Common myeloid progenitor, CD34-positive (primary cell): ENCODE measurements at places on chromosomes 5 and 9.

DNA sequence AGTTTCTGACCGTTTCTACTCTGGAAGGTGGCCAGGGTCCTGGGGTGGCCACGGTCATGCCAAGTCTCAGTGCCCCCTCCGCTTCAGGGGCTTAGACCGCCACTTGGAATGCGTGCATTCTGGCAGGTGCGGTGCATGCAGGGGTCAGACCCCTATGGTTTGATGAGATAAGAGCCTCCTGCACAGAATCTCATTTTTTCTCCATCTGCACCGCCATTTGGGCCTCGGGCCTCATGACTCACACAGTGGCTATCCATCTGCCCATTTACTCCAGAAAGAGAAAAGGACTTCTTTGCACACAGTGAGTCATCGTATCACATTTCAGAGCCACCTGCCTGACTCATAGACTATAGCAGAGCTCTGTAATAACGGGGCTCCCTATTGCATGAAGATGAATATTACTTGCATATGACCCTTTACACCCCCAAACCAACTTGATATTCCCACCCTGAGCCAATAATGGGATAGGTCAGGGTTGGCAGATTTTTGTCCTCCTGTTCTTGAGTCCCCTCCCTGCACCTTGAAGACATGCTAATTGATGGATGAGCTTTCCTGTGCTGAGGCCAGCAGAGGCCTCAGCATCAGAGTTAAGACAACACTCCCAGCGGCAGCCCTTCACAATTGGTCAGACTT lies 157.4 kb downstream of the NR3C1 start:
- DNase-seq = no peak

DNA sequence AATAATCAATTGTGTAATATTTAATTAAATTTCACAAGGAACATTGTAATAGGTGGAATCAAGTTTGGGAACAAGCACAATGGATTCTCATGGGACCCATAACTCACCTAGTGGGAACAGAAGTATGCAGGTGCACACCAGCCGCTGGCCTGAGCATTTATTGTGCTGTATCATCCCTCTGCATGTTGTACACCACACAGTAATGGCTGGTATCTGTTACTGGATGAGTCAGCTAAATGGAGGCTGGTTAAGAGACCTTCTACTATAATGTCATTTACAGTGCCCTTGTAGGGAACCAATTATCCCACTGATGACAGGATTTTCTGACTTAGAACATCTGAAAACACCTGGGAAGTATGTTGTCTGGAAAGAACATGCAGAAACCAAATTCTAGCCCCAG lies 3.2 kb upstream of the MAP3K1 start:
- peak; percentile 82 for DNase-seq

DNA sequence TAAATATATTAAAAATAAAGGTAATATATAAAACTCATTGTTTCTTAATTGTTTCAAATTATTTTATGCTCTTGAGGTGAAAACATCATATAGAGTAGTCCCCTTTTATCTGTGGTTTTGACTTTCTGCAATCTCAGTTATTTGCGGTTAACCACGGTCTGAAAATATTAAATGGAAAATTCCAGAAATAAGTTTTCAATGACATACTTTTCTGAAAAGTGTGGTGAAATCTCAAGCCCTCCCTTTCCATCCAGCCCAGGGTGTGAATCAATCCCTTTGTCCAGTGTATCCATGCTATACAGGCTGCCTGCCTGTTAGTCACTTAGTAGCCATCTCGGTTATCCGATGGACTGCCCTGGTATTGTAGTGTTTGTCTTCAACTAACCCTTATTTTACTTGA lies 546.7 kb upstream of the DMAC1 start:
- DNase-seq = no peak

DNA sequence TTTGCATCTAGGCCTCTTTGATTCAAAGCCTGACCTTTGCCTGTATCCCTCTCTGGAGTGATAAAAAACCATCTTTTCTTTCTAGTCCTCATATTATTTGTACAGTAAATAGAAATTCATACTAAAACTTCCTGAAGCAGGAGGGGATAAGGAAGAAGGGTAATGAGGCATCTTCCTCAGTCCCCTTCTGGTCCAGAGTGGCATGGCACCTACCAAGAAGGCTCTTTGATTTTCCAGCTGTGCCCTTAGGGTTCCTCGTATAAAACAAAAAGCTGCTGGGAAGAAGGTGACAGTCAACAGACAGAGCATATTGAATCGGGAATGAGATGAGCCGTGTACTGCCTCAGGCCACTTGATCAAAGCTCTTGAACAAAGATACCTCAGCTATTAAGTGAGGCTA lies 71.9 kb upstream of the SPDL1 start:
- no peak for DNase-seq

GRCh38 chr5:169808118-169808581 lies 171.1 kb downstream of the DOCK2 start:
- DNase-seq = no peak

GRCh38 chr5:127995556-127995955 lies 88.0 kb upstream of the SLC12A2 start:
- no peak for DNase-seq

DNA sequence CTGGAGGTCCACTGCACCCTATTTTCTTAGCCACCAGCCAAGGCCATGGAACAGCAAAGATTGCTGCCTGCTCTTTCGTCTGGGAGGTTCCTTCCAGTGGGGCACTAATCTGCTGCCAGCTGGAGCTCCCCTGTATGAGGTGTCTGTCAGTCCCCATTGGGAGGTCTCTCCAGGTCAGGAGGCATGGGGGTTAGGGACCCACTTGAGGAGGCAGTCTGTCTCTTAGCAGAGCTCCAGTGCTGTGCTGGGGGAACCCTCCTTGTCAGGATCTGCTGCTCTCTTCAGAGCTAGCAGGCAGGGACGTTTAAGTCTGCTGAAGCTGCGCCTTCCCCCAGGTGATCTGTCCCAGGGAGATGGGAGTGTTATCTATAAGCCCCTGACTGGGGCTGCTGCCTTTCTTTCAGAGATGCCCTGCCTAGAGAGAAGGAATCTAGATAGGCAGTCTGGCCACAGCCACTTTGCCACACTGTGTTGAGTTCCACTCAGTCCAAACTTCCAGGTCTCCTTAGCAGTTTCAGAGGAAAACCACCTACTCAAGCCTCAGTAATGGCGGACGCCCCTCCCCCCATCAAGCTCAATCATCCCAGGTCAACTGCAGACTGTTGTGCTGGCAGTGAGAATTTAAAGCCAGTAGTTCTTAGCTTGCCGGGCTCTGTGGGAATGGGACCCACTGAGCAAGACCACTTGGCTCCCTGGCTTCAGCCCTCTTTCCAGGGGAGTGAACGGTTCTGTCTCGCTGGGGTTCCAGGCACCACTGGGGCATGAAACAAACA lies 317.7 kb downstream of the LRRC70 start:
- DNase-seq = no peak

DNA sequence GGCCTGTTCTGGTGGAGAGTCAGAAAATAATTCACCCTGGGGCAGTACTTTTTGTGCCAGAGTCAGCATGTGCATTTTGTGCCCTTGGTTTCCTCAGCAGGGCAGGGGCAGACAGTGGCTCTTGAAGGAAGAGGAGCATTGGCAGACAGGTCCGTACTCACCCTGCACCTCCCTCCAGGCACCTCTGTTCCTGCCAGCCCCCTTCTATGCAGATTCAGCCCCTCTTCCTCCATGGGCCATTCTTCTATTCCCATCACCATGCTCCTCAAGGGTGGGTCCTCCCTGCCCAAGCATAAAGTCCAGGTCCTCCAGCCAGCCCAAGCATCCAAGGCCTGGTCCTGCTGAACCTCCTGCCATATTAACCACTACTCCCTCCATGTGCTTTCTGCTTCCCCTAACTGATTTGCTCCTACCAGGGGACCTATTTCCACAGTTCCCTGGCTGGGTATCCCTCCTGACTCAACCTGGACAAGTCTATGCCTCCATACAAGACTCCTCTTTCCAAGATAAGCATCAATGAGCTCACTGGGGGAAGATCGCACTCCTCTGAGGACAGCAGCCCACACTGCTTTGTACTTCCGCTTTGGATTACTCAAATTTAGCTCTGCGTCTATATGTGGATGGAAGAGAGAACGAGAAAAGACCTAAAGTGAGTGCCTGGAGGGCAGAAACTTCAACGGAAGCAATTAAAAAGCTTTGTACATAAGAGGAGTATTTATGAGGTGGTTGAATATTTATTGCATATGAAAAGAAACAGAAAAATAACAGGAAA lies 9.3 kb upstream of the ACSL6 start:
- DNase-seq = no peak

GRCh38 chr9:114057161-114057885 lies 20.8 kb downstream of the AMBP start:
- no peak for DNase-seq

- DNase-seq = no peak
These were observed 206.4 kb downstream of the COMMD10 start for GRCh38 chr5:116291271-116291670.

GRCh38 chr9:792331-793260 lies 48.9 kb upstream of the DMRT1 start:
- no peak for DNase-seq

DNA sequence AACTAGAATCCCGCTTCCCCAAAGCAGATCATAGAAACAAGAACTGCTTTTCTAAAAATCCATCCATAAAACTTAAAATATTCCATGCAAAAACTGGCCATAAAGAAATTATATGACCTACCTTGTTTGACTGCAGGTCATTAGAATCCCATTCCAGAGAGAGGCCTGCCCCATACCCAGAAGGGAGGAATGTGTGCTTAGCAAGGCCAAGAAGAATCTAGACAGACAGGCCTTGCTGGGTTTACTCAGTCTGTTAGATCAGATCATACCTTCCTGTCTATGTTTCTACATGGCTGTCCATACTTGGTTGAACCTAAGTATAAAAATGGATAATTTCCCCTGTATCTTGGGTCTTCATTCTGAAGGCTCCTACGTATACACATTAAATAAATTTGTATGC lies 358.8 kb upstream of the TRPC7 start:
- DNase-seq = no peak

- DNase-seq = peak; percentile 77
These were observed 57.4 kb upstream of the PRSS3 start for GRCh38 chr9:33737811-33738606.

GRCh38 chr9:107760469-107761242 lies 271.1 kb upstream of the KLF4 start:
- peak; percentile 39 for DNase-seq

DNA sequence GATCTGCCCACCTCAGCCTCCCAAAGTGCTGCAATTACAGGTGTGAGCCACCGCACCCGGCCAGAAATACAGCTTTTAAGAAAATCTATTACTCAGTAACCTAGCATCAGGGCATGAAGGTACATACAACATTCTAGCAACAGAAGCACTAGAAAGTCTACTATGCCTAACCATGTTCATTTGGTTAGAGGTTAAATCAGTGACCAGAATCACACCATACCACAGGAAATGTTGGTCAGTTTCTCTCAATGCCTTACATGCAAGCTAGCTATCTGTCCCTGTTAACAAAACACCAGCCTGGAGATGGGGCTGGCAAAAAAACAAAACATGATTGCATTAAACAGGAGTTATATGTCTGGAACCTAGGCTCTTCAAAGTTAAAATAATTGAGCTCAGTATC lies 104.1 kb downstream of the STRBP start:
- no peak for DNase-seq

GRCh38 chr5:55903121-55903701 lies 52.1 kb downstream of the IL31RA start:
- peak; percentile 94 for DNase-seq

DNA sequence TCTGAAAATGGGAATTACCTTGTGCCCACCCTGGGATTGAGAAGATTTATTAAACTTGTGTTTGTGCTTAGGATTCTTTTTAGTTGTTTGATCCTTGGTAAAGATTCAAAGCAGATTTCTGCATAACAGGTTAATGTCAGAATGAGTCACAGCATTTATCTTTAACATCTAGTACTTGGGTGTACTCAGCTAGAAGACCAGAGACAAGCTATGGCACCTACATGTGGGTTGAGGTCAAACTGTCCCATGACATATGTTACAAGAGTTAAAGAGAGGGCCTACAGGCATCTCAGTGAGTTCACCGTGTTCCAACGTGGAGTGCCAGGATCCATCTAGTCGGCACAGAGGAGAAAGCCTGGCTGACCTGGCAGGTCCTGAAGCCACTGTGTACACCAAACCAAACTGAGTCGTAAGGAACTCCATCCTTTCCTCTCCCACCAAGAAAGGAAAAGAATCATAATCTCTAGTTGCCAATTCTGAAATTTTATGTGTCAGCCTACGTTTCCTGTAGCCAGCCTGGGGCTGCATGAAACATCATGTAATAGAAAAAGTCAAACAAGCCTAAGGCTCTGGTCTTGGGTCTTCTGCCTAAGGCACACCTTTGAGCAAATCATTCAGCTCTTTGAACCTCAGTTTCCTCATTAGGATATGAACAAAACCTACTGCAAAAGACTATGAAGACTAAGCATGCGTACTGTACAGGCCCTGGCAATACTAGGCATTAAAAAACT lies 73.7 kb downstream of the RCL1 start:
- no peak for DNase-seq

- DNase-seq = no peak
These were observed 17.9 kb upstream of the MSMP start for GRCh38 chr9:35771943-35772342.

- no peak for DNase-seq
These were observed 69.3 kb upstream of the STC2 start for GRCh38 chr5:173397516-173397915.

DNA sequence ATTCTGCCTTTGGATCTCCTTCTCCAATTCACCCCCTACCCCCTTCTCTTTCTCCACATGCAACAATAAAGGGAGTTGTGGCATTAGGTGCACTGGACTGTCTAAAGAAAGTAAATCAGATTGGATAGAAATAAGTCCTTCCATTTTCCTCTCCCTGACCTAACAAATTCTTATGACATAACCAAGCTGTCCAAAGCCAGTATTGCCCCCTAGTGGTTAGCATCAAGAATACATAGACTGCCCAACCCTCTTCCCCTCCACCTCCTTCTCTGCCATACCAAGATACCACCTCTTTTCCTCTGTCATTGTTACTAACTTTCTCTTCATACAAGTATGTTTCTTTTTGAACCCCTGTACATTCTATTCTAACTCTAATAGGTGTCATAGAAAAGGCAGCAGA lies 45.7 kb downstream of the PPARGC1B start:
- DNase-seq = peak; percentile 69

DNA sequence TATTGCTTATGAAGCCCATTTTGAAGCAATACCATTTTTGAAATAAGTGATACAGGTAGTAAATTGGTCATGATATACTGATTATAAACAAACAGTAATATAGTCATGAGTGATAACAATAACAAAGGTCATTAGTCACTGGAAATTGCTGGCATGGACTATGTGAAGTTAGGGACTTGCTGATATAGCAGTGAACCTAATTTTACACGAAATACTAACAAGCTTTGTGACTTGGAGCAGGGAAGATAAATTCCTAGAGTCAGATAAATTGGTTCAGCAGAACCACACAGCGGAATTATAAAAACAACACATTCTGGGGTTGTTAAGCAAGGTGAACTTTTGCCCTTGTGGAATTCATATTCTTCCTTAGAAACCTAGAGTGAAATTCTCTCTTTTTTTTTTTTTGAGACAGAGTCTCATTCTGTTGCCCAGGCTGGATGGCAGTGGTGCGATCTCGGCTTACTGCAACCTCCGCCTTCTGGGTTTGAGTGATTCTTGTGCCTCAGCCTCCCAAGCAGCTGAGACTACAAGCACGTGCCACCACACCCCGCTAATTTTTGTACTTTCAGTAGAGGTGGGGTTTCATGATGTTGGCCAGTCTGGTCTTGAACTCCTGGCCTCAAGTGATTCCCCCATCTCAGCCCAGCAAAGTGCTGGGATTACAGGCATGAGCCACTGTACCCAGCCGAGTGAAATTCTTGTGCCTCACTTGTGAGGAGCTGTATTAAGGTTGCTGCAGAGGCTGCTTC lies 6.0 kb downstream of the UGCG start:
- no peak for DNase-seq

- no peak for DNase-seq
These were observed 61.4 kb downstream of the RASA1 start for GRCh38 chr5:87329114-87329513.

GRCh38 chr5:134989266-134989830 lies 21.6 kb downstream of the CATSPER3 start:
- no peak for DNase-seq
